ENCODE measurements at places on chromosomes 4 and X. TPM values are rescaled to one million over a fixed set of nuclear protein-coding genes. Genes with fewer than 3 reads are reported as not detected.

Gene EDA2R
- total RNA-seq = 4.0 TPM

Gene DGKK
- 0.43 TPM for total RNA-seq

GRCh38 chr4:152935631-152936445, at the start of gene FHDC1:
Gene FHDC1 (plus strand): TSS chr4:152936323. CDS start chr4:152943058, 6,735 bp downstream.
- peak; percentile 29 for DNase-seq

- no peak for DNase-seq
Observed at GRCh38 chr4:12692815-12693214, 791.3 kb downstream of the RAB28 start.

- DNase-seq = no peak
Observed at GRCh38 chr4:53527930-53528329, 63.4 kb downstream of the LNX1 start.

All from testis (tissue), 5 donors.